Stimulated activated CD4-positive, alpha-beta T cell treated with anti-CD3 and anti-CD28 coated beads, Interleukin-2, amount 100 ng/mL, for 4 hours (primary cell): ENCODE measurements at places on chromosomes 16 and 17.

DNA sequence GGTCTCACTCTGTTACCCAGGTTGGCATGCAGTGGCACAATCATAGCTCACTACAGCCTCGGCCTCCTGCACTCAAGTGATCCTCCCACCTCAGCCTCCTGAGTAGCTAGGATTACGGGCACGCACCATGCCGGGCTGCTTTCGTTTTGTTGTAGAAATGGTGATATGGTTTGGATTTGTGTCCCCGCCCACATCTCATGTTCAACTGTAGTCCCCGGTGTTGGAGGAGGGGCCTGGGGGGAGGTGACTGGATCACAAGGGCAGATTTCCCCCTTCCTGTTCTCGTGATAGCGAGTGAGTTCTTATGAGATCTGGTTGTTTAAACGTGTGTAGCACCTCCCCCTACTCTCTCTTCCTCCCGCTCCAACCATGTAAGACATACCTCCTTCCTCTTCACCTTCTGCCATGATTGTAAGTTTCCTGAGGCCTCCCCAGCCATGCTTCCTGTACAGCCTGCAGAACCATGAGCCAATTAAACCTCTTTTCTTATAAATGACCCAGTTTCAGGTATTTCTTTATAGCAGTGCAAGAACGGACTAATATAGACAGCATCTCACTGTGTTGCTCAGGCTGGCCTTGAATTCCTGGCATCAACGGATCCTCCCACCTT lies 6.0 kb downstream of the PDZD9 start:
- no peak for DNase-seq

DNA sequence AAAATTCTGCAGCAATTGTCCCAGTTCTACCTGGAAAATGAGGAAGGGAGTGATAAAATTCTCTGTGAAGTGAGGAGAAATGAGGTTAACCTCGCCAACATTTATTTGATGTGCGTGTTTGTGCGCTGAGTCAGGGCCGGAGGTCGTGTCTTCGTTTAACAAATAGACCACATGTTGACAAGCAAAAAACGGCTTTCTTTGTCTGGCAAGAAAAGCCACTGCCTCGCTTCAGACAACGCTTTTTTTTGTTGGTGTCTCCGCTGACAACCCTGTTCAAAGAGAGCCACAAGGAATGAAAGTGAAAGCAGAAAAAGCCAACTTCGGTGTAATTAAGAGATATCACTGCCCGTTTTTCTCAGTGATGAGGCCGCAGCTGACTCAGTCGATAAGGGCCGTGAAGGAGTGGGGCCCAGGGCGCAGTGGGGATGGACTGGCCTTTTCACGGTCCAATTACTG lies 510.6 kb downstream of the CDH13 start:
- no peak for DNase-seq

DNA sequence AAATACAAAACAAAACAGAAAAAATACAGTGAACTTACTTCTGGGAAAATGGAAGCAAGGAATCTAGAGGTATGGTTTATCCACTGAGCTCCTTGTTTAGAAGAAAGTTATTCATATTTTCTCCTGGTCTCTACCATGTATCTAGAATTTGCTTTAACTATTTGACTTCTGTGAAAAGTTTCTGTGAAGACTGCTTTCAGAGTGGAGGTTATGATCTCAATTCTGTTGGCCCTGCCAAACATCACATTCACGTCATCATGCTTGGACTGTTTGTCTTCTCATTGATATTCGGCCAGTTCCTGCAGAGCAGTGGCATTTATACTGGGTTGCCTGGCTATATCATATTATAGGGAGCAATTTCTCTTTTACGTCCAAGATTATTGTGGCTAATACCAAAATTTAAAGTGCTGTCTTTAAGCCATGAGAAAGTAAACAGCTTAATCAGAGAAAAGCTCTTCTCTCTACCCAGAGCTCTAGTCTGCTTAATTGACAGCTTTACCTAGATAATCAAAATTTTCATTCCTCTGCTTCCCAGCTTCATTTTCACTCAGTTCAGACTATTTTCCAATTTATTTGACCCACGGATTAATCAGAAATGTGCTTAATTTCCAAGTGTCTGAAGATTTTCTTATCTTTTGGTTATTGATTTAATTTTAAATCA lies at the start of gene ABCA8:
ABCA8 (minus strand) TSS at position 212 of the 661 bp plus-strand sequence. CDS start 13,358 bp downstream, outside the sequence.
- DNase-seq = no peak

GRCh38 chr17:40718930-40719329 lies 15.4 kb upstream of the KRT24 start:
- no peak for DNase-seq

DNA sequence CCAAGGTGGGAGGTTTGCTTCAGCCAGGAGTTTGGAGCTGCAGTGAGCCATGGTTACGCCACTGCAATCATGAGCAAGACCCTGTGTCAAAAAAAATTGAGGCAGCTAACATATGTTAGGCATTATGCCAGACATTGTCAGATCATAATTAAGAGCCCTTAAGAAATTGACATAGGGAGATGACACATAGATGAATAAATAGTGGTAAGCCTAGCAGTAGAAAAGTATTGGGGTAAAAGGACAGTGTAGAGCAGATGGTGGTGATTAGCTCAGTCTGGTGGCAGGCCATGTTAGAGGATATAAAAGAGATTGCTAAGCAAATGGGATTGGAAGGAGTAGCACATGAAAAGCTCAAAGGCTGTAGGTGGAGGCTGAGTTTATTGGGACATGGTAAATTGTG lies 22.6 kb downstream of the SRCAP start:
- DNase-seq = no peak

GRCh38 chr16:2206780-2207433 lies 1.7 kb downstream of the MLST8 start:
- DNase-seq = no peak

- no peak for DNase-seq
Measured at GRCh38 chr17:62821189-62822079, 13.3 kb upstream of the MARCHF10 start.

DNA sequence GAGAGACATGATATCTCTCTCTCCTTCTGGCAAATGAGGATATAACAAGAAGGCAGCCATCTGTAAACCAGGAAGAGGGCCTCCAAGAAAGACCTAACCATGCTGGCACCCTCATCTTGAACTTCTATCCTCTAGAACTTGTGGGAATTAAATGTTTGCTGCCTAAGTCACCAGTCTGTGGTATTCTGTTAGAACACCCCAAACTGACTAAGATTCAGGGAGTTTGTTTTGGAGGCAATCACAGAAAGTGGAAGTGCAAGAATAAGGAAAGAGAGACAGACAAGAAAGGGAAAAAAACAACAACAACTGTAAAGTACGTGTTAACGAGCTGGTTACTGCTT lies 114.5 kb upstream of the GOT2 start:
- no peak for DNase-seq

GRCh38 chr17:31398381-31399311 lies 7.2 kb downstream of the RAB11FIP4 start:
- DNase-seq = no peak

DNA sequence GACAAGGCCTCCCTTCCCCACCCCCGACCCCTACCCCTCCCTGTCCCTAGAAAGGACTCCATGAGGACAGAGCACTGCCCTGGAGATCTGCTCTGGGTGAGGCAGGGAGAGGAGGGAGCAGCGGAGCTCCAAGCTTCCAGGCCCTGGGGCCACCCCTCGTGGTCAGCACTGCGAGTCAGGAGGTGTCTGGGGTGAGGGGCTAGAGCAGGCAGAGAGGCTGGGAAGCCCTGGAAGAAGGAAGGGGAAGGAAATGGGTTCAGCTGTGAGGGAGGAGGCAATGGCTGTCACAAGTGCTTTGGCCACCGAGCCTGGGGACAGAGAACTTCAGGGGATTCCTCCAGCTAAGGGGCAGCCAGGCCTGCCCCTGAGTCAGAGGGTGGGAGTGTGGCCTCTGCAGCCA lies 28.2 kb upstream of the DNAI2 start:
- DNase-seq = no peak

- DNase-seq = no peak
Measured at GRCh38 chr17:9209781-9210370, 188.6 kb downstream of the NTN1 start.

DNA sequence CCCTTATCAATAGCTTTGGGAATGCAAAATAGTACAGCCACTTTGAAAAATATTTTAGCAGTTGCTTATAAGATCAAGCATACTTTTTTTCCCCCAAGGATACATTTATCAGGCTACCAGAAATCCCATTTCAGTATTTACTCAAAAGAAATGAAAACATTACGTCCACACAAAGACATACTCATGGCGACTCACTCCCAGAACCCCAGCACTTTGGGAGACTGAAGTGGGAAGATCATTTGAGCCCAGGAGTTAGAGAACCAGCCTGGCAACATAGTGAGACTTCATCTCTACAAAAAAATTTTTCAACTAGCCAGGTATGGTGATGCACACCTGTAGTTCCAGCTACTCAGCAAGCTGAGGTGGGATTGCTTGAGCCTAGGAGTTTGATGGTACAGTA lies 5.9 kb downstream of the SKA2 start:
- no peak for DNase-seq

DNA sequence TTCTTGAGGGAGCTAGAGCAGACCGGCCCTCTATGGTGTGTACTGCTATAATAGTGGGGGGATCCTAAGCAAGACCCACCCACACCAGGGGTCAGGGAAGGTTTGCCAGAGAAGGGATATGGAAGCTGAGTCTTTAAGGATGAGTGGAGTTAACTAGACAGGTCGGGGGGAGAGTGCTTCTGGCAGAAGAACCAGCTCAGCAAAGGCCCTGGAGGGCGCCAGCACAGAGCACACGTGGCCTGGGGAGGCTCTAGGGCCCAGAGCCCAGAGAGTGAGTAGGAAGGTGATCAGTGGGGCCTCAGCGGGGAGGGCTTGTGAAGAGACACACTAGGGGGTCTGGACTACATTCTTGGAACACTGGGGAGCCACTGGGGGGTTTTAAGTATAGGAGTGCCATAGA lies 21.1 kb downstream of the NGFR start:
- no peak for DNase-seq

DNA sequence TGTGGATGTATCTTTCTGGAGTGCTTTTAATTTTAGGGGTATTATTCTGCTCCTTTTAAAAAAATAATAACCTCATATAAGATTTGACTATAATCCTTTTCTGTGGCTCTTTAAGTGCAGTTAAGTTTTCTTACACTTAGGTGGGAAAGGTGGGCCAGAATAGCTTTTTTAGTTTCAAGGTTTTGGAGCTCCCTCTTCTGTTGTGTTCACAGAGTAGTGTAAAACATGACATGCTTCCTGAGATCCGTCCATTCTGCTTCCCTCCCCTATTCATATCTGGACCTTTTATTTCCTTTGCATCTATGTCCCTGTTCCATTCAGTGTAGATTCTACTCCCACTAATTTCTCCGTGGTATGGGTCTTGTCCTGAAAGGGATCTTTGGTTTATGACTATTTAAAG lies 12.8 kb downstream of the LRRC36 start:
- DNase-seq = no peak

- DNase-seq = no peak
Measured at GRCh38 chr17:8056232-8056975, 17.5 kb downstream of the ALOX15B start.

GRCh38 chr16:66485376-66485775 lies 58.3 kb downstream of the BEAN1 start:
- DNase-seq = no peak

DNA sequence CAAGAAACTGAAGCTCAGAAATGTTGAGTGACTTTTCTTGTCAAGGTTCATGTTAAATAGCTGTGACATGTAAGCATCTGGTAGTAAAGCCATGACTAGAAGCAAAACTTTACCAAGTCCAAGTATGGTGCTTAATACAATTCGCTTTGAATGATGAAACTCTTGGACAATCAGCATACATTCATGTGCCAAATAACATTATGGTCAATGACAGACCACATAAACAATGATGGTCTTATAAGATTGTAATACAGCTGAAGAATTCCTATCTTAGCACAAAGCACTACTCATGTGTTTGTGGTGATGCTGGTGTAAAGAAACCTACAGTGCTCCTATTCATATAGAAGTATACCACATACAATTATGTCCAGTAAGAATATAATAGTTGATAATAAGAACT lies 97.1 kb upstream of the RPRML start:
- no peak for DNase-seq

GRCh38 chr17:35163886-35164285 lies 16.3 kb downstream of the UNC45B start:
- DNase-seq = no peak

DNA sequence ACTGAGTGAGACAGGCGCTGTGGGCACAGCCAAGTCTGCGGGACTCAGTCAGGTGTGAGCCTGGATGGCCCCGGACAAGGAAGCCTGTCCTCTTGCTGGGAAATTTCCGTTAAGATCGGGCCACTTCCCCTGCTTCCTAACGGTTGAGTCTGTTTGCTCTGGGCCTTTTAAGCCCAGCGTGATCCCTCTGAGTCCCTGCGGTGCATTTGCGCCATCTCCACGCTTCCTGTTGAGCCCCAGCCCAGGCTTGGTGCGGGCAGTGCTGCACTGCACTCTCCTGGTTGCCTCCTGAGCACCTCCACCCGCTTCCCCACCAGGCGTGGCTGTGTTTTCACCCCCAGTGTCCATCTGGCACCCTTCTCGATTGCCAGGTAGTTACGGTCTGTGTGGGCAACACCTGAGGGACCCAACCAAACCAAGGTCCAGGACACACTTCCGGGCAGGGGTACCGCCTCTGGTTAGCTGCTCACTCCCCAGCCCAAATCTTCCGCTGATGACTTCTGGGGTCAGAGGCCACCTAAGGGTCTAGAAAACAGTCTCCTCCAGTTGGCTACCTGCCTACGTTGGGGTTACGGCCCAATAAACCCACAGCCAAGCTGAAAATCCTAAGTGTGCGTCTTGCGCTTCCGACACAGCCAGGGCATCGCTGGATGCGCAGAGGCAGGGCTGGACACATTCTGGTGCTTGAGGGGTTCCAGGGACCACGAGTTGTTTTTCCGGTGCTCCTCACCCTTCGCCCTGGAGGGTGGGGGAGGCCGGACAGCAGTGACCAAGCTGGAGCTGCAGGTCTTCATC lies 1.4 kb upstream of the SLC25A10 start:
- no peak for DNase-seq

- no peak for DNase-seq
Measured at GRCh38 chr17:28747051-28747691, 3.4 kb downstream of the TRAF4 start.
